ENCODE measurements at places on chromosomes 11 and 22.

DNA sequence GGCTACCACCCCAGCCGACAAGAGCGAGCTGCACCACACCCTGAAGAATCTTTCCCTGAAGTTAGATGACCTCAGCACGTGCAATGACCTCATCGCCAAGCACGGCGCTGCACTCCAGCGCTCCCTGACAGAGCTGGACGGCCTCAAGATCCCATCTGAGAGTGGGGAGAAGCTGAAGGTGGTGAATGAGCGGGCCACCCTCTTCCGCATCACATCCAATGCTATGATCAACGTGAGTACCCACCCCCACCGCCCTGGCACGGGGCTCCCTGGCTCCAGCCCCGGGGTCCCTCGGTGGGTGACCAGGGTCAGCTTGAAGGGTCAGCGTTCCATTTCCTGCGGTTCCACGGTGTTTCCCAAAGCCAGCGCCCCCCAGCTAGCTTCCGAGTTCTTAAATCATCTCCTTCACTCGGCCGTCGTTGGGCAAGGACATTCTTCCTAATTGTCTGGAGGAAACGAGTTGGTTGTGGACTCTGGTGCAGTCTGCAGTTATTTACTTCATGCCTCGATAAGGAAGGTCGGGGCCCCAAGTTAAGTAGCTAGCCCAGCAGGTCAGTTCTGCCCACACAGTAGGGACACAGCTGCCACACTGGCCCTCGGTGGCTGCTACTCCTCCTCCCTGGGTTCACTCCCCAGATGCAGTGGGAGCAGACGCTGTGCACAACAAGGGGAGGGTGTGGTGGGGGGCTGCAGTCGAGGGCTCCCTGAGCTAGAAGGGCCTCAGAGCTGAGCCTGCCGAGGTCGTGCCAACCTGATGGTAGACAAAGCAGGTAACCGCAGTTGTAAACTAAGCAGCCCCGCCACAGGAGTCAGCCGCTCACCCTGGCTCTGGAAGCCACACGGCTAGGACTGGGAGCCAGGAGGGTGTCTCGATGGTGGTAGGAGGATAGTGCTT, 97.9 kb downstream of the MORC2 start:
- DNase-seq, result no peak

GRCh38 chr11:134973801-134974200, 561.8 kb upstream of the B3GAT1 start:
- no peak for DNase-seq

DNA sequence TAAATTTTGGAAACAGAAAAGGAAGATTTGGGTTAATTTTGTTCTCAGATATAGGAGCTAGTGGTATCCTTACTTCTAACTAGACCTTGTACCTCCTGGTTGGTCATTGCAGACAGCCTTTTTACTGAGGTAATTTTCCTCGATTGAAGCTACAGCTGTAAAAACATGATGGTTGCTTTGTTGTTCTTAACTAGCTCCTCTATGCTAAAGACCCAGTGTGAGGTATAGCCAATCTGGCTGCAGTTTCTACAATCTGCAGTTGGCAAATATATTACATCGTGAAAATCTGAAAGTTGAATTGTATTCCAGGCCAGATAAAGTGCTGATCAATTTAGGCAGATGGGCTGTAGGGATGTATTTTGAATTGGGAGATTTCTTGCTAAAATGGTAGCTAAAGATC, 116.5 kb downstream of the AASDHPPT start:
- no peak for DNase-seq

DNA sequence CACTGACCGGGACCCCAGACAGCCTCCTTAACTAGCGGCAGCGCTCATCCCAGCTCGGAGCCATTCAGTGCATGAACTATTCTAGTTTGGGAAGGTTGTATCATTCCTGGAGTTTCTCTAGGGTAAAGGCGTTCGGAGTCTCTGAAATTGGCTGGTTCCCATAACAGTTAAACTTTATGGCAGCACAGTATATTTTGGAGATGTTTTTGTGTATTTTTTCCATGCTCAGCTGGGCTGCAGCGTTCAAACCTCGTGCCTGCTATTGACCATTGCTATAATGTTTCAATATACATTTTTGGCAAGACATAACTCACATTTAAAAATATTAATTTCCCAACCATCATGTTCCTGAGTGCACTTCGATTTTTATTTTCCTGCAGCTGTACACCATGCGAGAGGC, 169.7 kb downstream of the ST3GAL4 start:
- no peak for DNase-seq

GRCh38 chr11:37967635-37968034, 1369.6 kb upstream of the RAG2 start:
- no peak for DNase-seq

GRCh38 chr22:26174280-26174679, 5.0 kb downstream of the SEZ6L start:
- no peak for DNase-seq

DNA sequence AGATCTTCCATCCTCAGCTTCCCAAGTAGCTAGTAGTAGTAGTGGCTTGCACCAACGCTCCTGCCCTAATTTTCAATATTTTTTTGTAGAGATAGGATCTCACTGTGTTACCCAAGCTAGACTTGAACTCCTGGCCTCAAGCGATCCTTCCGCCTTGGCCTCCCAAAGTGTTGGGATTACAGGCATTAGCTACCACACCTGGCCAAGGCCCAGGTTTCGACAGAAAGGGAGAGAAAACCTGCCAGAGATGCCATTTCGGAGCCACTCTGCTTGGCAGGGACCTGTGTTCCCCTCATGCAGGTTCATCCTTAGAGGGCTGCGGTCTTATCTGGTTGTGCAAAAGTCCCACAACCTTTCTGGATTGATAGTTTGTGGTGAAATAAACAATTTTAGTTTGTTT, 41.4 kb downstream of the FAM83F start:
- DNase-seq, result no peak

GRCh38 chr11:107969219-107969618, 39.5 kb upstream of the CUL5 start:
- DNase-seq, result no peak

DNA sequence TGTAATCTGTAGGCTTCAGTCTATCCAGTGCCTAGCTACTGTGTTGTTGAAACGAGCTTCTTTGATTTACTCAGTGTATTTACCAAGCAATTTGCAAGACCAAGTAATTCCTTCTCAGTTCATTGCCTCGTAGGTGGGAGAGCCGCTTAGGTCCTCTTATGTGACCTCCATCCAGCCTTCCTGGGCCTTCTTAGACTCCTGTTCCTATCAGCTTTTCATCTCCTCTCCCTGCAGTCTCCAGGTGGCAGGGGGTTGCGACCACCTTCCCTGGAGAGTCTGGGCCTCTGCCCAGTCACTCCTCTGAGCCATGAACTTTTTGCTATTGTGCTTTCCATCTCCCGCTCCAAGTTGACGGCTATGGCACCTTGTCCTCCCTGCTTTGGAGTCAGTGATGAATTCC, 251.8 kb downstream of the KIRREL3 start:
- no peak for DNase-seq

GRCh38 chr22:49488943-49489342, 338.7 kb downstream of the BRD1 start:
- DNase-seq, result no peak

Data from NCI-H187 treated with DMSO at 0.1 percent for 48 hours (cell line).